ENCODE measurements at places on chromosomes 7 and 10.

- DNase-seq: peak; percentile 60
These were observed 245.0 kb upstream of the SORCS1 start for GRCh38 chr10:107409522-107409921.

- DNase-seq: peak; percentile 20
These were observed at the start of gene FBXW4 for GRCh38 chr10:101694674-101695403. FBXW4 (minus strand) TSS chr10:101695170; CDS start chr10:101695105, 65 bp downstream.

DNA sequence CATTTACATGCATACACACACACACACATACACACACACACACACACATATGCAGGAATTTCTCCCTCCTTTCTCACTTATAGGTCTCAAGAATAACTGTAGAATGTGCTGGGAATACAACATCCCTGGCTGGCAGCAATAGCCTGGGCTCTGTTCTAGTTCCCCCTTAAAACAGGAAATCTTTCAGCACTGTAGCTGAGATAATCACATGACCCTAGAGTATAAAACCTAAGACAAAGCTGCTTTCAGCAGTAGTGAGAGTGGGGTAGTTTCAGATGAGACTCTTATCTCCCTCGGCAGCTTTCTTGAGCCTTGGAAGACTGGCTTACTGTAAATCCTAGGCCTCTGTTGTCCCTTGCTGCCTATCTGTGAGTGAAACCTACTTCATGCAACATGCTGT lies 137.4 kb upstream of the AKR1E2 start:
- DNase-seq: no peak

GRCh38 chr10:92790440-92790839 lies 57.9 kb upstream of the EXOC6 start:
- DNase-seq: no peak

GRCh38 chr7:39624442-39624807 lies 1.1 kb downstream of the RALA start:
- peak; percentile 48 for DNase-seq

DNA sequence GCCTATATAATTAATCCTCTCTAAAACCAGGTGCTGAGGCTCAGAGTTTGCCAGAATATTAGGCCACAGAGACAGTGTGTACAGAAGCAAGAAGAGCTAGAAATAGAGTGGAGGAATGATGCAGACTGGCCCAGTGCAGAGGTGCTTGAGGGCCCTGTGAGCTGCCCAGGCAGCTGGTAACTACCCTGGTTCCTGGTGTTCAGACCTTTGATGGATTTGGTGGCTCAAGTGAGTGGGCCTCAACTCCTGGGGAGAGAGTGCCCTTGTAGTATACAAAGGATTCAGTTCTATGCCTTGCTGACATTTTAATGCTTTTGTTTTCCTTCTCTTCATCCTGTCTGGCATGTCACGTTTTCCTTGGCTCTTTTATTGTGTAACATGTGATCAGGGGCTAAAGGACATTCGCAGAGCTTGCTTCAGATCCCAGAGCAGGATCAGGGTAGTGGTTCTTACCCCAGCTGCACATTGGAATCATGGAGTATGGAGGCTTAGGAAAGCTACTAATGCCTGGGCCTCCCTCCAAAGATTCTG lies 20.0 kb downstream of the LRRC4 start:
- DNase-seq: no peak

DNA sequence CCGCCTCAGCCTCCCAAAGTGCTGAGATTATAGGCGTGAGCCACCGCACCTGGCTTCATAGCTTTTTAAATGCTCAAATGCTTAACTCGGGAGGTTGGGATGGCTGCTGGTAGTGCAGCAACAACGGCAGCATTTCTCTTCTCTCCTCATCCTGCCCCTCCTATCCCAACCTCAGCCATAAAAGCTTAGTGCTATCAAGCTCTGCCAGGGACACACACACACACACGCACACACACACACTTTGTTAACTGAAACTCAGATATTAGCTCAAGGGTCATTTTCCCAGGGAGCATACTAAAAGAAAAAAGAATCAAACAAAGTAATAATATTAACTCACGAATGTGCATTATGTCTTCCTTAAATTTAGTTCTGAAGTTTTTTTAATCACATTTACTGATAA lies 63.0 kb upstream of the HPS1 start:
- no peak for DNase-seq

DNA sequence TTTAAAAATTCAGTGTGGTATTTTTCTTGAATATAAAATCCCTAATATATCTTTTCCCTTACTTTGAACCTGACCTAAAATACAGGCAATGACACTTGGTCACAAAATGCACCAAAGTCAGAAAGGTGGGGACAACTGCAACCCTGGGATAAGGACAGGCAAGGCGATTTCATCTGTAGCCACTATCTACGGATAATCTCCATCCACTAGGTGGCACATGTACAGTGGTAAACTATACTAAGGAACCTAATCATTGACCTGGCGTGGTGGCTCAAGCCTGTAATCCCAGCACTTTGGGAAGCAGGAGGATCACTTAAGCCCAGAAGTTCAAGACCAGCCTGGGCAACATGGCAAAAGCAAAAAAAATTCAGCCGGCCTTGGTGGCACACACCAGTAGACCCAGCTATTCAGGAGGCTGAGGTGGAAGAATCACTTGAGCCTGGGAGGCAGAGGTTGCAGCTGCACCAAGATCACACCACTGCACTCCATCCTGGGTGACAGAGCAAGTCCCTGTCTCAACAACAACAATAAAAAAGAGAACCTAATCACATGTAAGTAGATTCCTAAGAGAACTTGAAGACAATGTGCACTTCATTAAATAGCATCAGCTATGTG lies 98.9 kb downstream of the KMT2C start:
- peak; percentile 63 for DNase-seq

- DNase-seq: no peak
These were observed 33.8 kb downstream of the GPR22 start for GRCh38 chr7:107503687-107504086.

- no peak for DNase-seq
These were observed 130.4 kb downstream of the CDH23 start for GRCh38 chr10:71527135-71527534.

DNA sequence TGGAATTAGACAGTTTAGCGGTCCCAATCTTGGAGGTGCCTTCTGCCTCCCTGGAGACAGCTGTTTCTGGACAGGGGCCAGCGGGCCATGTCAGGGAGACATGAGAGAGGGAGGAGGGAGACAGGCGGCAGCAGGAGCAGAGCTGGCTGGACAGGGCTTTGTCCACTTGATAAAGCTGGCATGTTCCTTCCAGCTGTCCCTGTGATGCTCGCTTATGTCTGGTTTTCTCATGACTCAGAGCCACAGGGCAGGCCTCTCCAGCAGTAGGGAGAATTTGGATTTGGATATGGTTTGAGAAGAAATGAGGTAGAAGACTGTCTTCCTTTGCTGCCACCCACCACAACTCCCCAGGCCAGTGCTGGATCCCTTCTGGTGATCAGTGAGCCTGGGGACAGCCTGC lies 51.7 kb upstream of the SORCS3 start:
- DNase-seq: peak; percentile 9

DNA sequence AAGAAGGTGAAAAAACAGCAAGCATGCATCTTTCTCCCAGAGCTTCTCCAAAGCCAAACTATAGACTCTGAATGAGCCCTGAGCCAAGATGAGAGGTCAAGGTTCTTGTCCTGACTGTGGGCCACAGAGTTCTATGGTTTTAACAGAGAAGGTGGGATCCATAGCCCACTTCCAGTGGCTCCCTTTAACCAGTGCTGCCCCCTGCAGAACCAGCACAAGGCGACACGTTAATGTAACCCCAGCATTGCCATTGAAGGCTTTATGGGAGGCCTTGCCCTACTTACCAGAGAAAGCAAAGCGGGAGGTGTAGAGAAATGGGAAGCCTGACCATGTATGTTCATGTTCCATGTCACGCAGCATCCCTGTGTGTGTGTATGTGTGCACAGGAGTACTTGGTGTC lies 243.6 kb downstream of the PRPF18 start:
- no peak for DNase-seq

GRCh38 chr10:35194906-35195305 lies 68.3 kb downstream of the CREM start:
- peak; percentile 55 for DNase-seq

DNA sequence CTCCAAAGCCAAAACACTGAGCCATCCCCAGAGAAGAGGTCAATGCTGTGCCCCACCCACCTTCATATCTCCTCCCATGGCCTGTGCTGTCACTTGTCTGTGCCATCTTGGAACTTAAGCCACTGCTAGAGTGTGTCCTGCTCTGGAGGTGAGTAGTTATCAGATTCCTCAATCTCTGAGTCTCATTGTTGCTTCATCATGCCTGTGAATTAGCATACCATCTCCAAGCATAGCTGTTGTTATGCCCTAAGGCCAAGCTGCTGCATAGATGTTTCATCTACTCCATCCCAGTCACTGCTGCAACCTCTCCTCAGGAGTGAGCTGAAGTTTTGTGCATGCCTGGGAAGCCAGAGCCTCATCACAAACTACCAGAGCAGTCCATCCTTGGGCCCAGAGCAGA lies 349.0 kb downstream of the ZWINT start:
- no peak for DNase-seq

GRCh38 chr7:43151076-43151475 lies 38.6 kb downstream of the HECW1 start:
- no peak for DNase-seq

DNA sequence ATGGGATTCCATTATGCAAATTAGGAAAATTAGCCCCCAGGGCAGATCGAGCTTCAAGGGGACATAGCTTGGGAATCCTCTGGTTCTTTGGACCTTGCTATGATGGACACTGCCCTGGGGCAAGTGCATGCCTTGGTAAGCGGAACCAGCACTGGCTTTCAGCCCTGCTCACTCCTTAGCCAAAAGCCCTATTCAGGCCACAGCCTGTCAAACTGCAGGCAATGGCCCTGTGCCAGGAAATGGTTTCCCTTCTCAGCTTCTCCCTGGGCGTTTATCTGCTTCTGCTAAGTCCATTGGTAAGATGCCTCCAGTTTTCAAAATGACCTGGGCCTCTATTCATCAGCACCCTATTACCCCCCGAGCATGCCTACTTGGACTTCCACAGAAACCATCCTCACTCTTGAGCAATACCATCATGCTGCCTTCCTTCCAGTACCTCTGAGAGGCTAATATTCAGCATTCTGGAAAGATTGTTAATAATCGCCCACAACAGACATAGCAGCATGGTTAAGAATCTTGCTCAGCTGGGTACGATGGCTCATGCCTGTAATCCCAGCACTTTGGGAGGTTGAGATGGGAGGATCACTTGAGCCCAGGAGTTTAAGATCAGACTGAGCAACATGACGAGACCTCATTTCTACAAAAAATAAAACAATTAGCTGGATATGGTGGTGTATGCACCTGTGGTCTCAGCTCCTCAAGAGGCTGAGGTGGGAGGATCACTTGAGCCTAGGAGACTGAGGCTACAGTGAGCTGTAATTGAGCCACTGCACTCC lies 918.6 kb upstream of the AUTS2 start:
- no peak for DNase-seq

- DNase-seq: no peak
These were observed 86.2 kb downstream of the EBF3 start for GRCh38 chr10:129877773-129878371.

- DNase-seq: no peak
These were observed 97.7 kb downstream of the TMEM130 start for GRCh38 chr7:98771941-98772603.

GRCh38 chr10:119642556-119643111 lies 8.5 kb upstream of the BAG3 start:
- DNase-seq: no peak

DNA sequence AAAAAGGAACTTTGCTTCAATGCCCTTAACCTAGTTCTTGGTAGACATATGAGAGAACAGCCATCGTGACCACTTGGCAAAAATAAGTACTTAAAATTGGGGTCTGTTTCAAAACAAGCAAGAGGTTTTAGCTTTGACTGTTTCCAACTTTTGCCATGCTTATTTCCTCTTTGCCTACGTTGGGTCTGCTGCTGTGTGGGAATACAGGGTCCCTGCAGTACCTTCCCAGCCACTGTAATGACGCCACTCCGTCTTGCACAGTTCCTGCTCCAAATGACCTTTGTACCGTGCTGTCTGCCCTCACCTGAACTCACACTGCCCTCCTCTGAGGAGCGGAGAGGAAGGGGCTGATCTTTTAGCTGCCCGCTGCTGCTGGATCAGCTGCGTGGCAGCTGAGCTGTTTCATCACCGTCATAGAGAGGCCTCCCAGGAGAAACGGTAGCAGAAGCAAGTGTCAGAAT lies 133.1 kb downstream of the MAPK8 start:
- no peak for DNase-seq

DNA sequence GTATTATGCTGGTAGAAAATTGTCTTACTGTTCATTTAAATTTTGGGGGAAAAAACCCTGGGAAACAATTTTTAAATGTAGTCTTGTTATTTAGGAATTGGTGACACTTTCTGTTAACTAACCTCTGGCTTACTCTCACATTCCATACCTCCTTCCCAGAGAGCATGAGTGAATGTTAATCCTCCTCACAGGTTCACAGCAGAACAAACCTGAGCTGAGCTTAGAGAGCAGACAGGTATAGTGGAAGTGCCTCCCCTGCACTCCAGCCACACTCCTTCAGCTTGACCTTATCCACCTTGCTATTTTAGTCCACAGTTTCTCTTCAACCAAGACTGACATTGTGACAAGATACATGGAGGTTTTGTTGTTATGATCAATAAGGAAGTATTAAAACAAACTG lies 235.9 kb downstream of the FOXP2 start:
- no peak for DNase-seq

DNA sequence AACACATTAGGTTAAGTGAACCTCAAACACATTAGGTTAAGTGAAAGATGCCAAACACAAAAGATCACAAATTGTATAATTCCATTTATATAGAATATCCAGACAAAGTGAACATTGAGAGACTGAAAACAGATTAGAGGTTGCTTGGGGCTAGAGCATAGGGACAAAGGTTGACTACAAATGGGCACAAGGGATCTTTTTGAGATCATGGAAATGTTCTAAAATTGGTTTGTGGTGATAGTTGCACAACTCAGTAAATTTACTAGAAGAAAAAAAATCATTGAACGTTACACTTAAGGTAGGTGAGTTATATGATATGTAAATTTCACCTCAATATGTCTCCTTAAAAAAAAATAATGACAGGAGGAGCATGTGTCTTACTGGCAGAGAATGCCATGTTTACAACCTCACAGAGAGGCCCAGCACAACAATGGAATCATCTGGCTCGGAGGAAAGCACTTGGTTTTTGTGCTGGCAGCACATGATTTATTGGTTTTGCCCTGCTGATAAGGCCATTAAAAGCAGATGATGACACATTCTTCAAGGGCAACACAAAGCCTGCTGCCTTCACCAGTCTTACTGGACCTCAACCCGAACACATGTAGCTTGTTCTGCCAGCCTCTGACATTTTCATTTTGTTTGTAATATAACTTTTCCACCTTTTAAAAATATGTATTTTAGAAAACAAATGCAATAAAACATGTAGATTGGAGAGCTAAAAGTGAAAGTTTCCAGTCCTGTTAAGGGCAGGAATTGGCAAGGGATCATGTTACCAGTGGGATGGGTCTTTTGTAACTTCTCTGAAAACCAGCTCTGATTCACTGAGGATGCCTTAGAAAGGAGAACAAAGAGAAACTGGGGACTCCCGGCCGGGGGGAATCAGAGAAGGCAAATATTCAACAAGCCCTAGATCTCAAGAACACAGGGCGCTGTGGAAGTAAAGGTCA lies 11.9 kb upstream of the LMOD2 start:
- peak; percentile 54 for DNase-seq
